HT1080 (cell line): ENCODE measurements at places on chromosomes 16 and 17.
A peak's percentile ranks its signal among the peaks of the same experiment; 100 is the strongest.

DNA sequence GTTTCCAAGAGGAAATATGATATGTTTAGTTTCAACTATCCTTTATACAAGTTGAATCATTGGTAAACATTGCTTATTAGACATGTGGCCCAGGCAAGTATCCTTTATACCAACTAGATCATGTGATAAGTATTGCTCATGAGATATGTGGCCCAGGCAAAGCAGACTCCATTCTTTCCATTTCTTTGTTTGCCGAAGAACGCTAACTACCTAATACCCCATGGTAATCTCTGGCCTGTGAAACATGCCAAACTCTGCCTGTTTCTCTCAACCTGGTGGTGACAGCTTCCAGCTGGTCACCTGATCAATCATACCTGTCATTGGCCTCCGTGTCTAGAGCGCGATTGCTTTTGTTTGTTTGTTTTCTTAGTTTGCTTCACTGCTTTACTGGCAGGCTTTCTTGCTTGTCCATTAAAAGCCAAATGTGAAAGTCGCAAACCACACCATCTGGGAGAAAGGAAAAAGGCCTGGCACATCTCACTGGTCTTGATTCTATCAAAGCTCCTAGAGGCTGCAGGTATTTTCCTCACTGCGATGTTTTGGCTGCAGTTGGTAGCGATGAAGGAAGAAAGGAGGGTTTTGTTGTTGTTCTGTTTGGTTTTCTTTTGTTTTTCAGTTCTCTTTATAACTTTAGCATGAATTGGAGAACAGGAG is 686.2 kb downstream of the KCNJ2 start:
- peak; percentile 3 for DNase-seq

GRCh38 chr16:79580453-79581191 is 19.9 kb downstream of the MAF start:
- no peak for DNase-seq

GRCh38 chr17:54455251-54455868 is 445.3 kb upstream of the TOM1L1 start:
- DNase-seq, result no peak

GRCh38 chr17:81890447-81891302 is 711 bp downstream of the ALYREF start:
- DNase-seq, result no peak

DNA sequence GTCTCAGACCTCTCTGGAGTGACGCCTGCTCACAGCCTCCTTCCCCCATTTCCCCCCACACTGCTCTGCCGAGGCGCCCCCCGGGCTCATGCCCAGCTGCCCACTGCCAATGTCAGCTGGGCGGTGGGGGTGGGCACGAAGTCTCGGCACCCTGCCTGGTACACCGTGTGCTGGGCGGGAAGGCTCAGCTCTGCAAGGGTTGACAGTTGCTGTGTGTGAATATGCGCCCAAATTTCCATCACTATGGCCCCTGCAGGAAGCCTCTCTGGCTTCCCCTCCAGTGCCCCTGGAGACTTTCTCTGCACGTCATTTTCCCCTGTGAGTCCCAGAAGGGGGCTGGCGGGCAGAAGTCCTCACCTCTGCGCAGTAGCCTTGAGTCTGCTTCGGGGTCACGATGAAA is 11.6 kb upstream of the CAMKK1 start:
- DNase-seq, result no peak

DNA sequence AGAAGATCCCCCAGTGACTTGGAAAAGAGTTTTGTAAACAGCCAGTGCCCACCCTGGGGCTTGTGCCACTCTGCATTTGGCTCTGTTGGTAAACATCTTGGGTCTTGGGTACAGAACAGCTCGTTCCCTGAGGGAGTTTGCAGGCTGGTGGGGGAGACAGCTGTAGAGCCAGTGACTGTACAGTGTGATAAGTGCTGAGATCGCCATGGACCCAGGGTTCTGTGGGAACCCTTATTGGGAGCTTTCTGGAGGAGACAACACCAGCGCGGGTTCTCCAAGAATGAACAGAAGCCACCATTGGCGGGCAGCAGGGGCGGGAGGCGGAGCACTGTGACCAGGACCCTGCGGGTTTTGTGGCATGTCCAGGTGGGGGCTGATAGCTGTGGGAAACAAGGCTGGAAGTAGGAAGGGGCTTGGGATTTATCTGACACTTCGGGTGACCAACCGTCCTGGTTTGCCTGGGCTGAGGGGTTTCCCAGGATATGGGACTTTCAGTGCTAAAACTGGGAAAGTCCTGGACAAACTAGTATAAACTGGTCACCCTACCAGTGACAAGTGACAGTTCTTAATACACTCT is 2.9 kb downstream of the CLEC16A start:
- no peak for DNase-seq

DNA sequence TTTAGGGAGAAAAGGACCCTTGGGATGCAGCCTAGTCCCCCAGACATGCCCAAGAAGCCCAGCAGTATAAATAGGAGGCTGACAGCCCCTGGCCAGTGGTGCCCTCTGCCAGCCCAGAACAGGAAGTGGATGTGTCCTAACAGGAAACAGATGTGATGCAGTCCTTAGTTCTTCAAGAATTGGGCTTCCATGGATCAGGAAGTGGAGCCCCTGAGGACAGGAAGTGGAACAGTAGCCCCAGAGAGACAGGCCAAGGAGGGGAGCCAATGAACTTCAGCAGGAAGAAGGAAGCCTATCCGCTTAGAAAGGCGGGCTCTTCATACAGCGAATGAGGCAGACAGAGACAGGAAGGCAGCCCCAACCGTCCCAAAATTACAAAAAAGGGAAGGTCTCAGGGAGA is 7.2 kb downstream of the CTF1 start:
- DNase-seq, result peak; percentile 46

GRCh38 chr17:64777415-64778239 is 115.5 kb upstream of the SMURF2 start:
- no peak for DNase-seq
